Activated T-helper 2 cell treated with anti-CD3 and anti-CD28 coated beads, Interferon-gamma antibody, Interleukin-2, Interleukin-4, amounts not matched to agents 10 μg/mL and 5 μg/mL and 100 μg/mL, durations not matched to agents 14 hours and 24 hours and 36 hours (primary cell): ENCODE measurements at places on chromosomes 11 and 22.

DNA sequence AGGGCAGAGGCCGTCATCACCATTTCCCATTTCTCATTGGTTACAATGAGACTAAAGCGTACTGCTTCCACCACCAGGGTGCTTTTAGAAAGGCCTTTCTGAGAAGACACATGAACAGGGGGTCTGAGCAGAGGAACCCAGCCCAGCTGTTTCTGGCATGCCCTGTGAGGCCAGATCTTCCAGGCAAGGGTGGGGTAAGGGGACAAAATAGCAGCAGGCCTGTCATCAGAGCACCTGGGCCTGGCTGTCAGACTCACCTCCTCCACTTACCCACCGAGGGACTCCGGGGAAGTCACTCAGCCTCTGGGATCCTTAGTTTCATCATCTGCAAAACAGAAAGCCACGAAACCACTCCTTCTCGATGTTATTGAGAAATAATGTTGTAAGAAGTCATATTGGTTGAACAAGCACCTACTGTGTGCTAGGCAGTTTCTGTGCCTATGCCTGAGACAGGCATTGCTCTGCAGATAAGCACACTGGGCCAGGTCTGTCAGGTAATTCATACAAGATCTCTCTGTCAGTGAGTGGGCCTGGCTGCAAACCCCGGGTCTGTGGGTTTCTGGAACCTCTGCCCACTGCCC is 8.8 kb upstream of the WNT11 start:
- DNase-seq, result no peak

DNA sequence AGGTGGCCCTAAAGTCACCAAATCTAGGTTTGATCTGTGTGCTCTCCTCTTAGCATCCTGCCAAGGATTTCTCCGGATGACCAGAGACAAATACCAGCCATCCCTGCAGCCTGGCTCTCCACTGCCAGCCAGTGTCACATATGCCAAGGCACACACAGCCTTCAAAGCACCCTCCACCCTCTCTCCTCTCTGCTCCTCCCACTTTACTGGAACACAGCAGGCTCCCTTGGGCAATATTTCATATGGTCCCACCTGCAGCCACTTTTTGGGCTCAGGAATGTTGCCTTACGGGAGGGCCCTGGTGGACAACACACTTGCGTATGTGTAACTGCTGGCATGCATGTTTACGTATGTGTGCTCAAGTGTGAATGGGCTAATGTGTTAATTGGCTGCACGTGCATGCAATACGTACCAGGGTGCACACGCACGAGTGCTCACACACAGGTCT is 183.9 kb downstream of the CEP164 start:
- no peak for DNase-seq

GRCh38 chr22:38861170-38861876 is 10.7 kb downstream of the CBX6 start:
- DNase-seq, result no peak

- no peak for DNase-seq
Observed at GRCh38 chr22:19820880-19821522, 33.7 kb downstream of the GNB1L start.

DNA sequence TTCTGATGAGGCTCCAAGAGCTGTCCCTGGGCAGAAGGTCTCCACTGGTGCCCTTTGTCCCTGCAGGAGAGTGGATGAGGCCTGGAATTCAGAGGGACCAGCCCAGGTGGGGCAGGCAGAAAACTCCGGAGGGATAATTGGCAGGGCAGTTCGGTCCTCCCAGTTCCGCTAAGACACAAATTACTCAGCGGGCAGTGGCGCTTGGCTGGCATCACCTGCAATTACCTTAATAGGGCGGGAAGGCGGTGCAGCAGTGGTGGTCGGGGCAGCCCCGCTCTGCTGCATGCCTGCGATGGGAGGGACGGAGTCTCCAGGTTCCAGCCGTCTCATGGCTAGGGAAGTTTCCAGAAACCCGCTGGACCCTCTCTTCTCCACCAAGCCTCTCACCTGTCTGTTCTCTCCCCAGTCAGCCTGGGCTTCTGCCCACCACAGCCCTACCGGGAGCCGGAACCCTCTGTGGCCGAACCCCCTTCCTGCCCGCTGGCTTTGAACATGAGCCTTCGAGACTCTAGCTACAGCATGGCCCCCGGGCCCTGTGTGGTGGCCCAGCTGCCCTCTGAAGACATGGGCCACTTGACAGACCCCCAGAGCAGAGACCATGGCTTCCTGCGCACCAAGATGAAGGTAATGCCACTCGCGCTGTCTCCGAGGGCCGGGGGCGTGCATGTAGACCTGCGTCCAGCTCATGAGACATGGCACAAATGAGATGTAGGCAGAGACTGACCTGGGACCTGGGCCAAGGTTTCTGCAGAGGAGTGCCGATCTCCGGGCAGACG is 7.0 kb downstream of the OVOL1 start:
- no peak for DNase-seq

DNA sequence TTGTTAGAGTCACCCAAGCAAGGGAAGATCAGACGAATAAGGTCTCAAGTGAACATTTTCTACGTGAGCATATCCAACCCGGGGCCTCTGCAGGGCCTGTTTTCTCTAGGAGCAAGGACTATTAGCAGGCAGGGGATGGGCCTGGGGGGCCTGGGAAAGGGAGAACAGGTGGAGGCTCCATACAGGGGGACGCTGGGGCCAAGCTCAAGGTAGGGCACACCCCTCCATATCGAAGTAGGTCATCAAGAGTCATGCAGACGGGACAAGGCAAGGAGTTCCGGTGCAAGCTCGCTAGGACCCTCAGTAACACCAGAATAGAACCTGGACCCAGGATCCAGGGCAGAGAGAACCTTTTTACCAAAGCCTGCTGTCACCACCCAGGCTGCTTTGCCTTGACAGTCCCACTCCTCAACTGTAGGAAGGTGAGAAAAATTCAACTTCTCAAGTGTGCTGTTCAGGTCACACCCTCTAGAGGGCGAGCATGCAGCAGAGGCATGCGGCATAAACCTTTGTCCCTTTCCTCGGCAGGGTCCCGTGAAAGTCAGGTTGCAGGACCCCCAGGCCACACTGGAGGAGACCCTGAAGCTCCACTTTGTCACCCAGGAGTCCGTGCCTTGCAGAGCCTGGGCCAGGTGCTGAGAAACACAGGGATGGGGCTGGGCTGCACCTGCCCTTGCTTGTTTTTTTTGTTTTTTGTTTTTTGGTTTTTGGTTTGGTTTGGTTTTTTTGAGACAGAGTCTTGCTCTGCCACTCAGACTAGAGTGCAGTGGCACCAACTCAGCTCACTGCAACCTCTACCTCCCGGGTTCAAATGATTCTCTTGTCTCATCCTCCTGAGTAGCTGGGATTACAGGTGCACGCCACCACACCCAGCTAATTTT is 8.6 kb upstream of the APOBEC3B start:
- DNase-seq, result peak; percentile 40

DNA sequence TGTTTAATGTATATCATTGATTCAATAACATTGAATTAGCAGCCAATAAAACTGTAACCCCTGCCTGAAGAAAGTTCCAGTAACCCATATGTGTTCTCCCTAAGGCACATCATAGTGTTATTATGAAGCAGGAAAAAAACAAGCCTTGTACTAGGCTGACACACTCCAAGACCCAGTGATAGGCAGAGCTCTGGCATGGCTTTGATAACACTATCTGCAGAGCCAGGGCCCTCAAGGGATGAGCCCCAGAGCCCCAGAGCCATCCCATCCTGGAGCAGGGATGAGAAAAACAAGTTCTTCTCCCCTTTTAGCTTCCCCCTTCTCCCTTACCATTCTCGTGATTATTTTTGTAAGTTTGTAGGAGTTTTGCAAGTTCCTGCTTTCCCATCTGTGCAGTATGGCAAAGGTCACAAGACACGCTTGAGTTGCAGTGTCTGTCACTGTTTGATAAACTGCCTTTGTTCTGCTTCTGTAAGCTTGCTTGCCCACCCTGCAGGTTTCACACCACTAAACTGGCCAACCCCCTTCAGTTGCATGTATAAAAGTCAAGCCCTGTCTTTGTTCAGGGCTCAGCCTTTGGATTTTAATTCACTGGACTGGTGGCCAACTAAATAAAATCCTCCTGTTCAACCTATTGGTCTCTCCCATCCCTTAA is 22.3 kb upstream of the GUCY1A2 start:
- no peak for DNase-seq

DNA sequence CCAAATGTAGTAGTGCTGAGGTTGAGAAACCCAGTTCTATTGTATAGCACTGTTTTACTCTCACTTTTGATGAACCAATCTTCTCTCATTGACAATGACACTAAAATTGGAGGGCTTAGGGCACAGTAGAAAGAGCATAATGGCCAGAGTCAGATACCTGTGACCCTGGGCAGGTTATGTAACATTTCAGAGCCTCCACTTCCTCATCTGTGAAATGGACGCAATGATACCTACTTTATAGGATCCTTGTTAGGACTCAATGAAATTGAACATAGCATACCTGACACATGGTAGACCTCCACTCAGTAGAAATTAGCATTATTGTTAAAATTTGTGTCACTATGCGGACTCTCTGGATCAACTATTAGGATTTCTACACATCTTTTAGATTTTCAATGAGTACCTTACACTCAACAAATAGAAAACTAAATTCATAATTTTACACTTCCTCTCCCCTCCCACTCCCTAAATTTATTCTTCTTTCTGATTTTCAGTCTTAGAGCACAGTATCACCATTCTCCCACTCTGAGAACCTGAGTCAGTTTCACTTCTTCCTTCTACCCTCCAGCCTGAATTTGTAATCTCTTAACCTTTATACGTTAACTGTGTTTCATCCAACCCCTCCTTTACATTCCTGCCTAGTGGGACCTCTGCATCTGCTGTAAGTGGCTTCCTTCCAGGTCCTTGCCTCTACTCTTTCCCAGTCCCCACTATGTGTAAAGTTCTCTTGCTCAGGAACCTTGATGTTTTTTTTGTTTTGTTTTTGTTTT is 78.3 kb downstream of the MICAL2 start:
- no peak for DNase-seq

DNA sequence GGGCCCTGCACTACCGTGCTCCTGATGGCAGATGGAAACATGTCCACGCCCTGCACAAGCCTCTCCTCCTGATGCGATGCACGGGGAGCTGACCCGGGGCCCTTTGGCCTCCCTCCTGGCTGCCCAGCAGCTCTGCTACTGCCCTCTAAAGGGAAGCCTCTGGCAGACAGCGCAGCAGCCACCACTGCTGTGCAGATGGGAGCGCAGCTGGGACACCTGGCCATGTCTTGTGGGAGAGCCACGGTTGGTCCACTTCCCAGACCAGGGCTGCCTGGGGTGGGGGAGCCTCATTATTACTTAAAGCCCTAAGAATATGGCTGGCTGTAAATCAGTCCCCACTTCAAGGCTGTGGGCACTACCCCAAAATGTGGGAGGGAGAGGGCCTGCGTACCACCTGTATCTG is 38.3 kb downstream of the TBX1 start:
- DNase-seq, result no peak

DNA sequence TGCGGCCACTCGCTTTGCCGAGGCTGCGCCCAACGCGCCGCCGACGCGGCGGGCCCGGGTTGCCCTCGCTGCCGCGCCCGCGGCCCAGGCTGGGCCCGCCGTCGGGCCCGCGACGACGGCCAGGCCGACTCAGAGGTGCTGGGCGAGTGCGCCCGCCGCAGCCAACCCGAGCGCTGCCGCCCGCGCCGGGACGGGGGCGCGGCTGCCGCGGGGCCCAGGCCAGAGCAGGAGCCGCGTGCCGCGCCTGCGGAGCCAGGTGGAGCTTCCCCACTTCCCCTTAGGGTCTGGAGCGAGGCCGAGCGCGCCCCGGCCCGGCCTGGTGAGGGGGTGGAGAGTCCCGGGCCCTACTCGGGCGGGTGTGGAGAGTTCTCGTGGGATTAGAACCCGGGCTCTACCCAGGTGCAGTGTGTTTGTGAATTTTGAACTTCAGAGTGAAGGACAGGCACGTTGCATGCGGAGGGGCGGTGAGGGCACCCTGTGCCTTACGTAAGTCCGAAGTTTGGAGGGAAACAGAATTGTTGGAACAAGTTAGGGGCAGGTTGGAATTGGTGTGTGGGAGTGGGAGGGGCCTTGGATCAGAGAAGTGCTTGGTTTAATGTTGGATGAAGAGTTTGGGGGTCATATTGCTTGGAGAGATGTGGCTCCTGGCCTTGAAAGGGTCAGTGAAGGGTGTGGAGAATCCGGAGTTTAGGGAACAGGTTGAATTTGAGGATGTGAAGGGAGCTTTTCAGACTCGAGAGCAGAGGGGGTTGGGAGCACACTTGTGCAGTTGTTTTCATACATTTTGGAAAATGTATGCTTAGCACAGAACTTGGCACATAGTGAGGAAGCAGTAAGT is 697 bp downstream of the RNF169 start:
- peak; percentile 42 for DNase-seq

GRCh38 chr11:38208951-38209350 is 1610.9 kb upstream of the RAG2 start:
- DNase-seq, result no peak

GRCh38 chr11:13073119-13073981 is 64.2 kb downstream of the RASSF10 start:
- DNase-seq, result no peak

DNA sequence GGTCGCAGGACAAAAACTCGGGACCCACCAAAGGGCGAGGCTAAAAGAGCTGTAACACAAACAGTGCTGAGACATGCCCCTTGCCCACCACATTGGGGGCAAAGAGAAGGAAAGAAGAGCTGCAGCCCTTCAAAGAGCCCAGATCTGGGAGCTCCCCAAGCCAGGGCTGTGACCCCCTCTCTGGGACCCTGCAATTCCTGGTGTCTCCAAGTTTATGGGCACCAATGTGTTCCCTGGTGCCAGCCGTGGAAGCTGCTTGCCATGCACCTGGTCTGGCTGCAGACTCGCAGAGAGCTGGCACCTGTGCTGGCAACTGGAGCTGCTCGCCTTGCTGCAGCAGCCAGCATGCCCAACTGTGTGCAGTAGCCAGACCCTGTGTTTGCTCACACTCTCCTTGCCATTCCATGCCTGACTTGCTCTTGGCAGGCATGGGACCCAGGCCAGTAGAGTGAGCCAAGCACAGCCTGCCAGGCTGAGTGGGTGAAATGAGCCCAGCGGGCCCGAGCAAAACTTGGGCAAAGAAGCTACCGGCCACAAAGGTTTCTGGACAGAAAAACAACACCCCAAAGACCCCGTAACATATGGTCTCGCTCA is 16.0 kb downstream of the RRP8 start:
- no peak for DNase-seq

DNA sequence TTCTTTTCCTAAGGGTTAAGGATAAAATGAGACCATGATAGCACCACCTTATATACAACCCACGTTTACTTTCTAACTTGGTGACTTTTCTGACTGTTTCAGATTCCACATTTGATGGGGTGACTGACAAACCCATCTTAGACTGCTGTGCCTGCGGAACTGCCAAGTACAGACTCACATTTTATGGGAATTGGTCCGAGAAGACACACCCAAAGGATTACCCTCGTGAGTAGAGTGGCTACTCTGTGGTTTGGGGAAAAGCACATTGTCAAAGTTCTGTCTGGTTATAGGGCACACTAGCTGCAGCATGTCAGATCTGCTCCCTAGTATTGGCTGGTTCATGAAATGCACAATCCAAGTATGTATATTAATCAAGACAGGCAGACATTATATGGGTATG is 117.3 kb downstream of the SPON1 start:
- no peak for DNase-seq

GRCh38 chr11:11211888-11212287 is 141.2 kb downstream of the CSNK2A3 start:
- DNase-seq, result no peak

DNA sequence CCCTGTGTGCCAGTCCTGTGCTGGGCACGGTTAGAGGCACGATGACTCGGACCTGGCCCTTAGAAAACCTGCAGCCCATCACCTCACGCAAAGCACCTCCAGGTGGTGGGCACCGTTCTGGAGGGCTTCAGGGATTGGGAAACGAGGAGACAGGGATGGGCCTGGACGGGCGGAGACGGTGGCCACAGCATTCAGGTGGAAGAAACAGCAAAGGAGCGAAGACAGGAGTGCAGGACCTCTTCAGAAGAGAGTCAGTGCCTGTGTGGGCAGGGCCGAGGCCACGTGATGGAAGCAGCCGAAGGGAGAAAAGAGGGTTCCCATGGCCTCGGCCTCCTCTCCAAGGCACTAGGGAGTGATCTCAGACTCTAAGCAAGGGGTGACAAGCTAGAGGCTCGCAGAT is 8.1 kb upstream of the SLC22A12 start:
- no peak for DNase-seq
